Fibroblast of skin of right quadriceps (primary cell): ENCODE measurements at places on chromosomes 6 and 20.
A peak's percentile ranks its signal among the peaks of the same experiment; 100 is the strongest.

- DNase-seq: no peak
Measured at GRCh38 chr20:35000311-35000921, 44.7 kb downstream of the MYH7B start.

DNA sequence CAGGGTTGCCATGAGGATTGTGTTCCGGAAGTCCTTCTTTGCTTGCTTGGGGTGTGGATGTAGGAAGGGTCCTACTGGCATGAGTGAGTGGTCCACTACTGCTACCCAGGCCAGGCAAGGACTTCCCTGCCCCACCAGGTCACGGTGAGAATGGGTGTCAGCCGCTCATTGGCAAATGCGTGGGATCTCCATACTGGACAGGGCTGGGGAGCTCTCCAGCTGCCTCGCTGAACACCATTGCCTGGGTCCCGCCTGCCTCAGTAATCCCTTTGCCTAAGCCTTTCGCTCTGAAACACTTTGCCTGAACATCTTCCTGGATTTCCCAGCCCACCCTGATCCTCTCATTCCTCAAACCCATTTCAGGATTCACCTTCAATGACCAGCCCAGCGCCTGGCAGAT is 59.5 kb downstream of the CTCFL start:
- no peak for DNase-seq

DNA sequence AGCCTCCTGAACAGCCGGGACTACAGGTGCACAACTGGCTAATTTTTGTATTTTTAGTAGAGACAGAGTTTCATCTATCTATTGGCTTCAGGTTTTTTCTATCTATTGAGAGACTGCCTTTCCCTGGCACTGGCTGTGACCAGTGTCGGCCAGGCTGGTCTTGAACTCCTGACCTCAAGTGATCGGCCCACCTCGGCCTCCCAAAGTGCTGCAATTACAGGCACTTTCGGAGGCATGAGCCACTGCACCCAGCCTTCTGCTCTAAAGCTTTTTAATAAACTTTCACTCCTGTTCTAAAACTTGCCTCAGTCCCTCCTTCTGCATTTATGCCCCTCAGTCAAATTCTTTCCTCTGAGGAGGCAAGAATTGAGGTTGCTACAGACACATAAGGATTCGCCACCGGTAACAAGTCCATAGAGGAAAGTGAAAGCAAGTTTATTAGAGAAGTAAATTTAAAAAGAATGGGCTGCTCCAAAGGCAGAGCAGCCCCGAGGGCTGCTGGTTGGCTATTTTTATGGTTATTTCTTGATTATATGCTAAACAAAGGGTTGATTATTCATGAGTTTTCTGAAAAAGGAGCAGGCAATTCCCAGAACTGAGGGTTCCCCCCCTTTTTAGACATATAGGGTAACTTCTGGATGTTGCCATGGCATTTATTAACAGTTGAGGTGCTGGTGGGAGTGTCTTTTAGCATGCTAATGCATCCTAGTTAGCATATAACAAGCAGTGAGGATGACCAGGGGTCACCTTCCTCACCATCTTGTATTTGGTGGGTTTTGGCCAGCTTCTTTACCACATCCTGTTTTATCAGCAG is 44.8 kb upstream of the RNGTT start:
- no peak for DNase-seq

DNA sequence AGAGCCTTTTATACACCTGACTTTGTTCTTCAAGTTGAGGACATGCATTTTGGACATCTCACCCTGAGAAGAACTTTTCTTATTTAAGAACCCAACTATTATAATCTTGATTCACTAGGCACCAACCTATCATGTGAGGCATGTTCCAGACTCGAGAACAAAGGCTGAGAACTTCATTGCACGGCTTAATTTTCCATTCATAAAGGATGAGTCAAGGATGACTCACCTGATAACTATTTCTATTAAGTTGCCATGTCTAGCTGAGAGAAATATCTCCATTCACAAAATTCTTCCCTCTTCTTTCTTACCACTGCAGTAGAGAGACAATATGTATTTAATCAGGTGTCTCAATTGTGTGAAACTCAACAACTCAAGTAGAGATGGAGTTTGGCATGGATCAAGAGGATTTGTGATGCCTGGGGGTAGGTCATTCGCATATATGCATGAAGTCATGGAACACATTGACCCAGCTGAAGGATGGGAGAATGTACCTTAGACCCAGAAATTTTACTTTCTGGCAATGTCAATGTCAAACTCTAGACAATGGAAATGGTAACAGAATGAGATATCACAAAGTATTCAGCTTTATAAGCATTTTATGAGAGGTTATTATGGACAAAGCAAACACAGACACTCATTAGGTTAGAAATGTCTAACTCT is 208.7 kb upstream of the PRND start:
- peak; percentile 96 for DNase-seq

GRCh38 chr6:29965873-29966601 is 23.7 kb downstream of the HLA-A start:
- no peak for DNase-seq

DNA sequence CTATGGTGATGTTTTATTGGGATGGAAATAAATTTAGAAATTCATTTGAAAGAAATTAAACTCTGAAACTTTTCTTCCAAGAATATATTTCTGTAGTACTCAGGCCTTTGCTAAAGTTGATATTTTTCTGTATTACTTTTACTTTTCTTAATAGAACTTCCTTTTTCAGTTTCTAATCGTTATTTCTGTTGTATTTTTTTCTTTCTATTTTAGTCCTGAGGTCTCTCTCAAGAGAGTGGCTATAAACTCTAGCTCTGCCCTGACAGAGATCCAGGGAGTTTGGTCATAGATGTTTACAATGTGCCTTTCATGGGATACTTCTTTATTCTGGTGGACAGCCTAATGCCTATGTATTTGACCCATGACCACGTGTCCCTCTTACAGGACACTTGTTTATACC is 51.0 kb downstream of the OR2B6 start:
- no peak for DNase-seq

DNA sequence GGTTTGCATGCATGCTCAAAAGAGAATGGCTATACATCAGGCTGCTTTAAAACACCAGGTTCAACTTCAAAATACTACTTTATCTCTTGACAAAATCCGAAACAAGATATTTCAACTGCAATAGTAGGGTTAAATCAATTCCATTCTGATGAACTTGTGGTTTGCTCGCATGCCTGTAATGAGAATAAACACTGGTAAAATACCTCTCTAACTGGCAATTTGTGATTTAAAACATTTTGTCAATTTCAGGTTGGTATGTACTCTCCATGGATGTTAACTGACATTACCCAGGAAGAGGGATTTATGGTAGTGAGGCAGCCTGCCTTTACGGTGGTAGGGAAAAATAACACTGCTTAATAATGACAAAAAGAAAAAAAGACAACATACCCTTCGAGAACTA is 74.4 kb downstream of the MBOAT1 start:
- no peak for DNase-seq

GRCh38 chr20:45342855-45343531 is 5.2 kb downstream of the SDC4 start:
- no peak for DNase-seq

- peak; percentile 36 for DNase-seq
Measured at GRCh38 chr20:31760519-31761240, 21.6 kb downstream of the TPX2 start.

- DNase-seq: no peak
Measured at GRCh38 chr20:24762371-24762770, 186.7 kb upstream of the CST7 start.

- no peak for DNase-seq
Measured at GRCh38 chr20:63736893-63737694, 630 bp downstream of the LIME1 start.

DNA sequence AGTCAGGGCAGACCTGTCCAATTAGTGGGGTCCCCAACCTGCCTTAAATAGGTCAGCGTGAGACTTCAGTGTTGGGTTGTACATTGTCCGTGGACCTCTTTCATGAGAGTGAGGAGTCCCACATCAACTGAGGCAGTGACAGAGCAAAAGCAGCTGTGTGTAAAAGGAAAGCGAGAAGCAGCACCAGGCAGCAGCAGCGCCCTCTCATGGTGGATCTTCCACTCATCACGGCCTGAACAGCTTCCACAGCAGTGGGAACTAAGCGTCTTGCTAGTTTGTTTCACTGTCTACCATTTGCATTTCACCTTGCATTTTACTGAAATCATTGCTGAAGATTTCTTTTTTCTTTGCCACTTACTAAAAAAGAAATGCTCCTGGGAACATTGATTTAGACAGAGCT is 333.8 kb downstream of the PKHD1 start:
- no peak for DNase-seq

- no peak for DNase-seq
Measured at GRCh38 chr6:1392813-1393640, 3.7 kb downstream of the FOXF2 start.

- peak; percentile 79 for DNase-seq
Measured at GRCh38 chr6:2426561-2427340, 181.3 kb upstream of the GMDS start.

GRCh38 chr6:112651239-112651638 is 304.1 kb downstream of the RFPL4B start:
- no peak for DNase-seq

DNA sequence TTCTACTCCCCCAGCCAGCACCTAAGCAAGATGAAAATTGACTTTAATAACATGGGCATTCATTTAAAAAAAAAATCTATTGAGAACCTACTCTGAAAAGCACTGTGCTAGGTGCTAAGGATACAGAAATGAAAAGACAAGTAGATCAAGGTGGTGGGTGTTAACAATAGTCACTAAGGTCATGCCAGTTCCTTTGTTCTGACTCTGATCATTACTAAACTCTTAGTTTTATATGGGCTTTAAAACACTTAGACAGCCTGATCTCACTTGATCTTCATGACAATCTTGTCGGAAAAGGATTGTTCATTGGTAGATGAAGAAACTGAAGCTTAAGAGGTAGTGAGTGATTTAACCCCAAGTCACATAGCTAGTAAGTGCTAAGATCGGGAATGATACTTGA is 285.7 kb upstream of the PRDM1 start:
- no peak for DNase-seq

- DNase-seq: no peak
Measured at GRCh38 chr6:93059911-93060310, 359.4 kb downstream of the EPHA7 start.

DNA sequence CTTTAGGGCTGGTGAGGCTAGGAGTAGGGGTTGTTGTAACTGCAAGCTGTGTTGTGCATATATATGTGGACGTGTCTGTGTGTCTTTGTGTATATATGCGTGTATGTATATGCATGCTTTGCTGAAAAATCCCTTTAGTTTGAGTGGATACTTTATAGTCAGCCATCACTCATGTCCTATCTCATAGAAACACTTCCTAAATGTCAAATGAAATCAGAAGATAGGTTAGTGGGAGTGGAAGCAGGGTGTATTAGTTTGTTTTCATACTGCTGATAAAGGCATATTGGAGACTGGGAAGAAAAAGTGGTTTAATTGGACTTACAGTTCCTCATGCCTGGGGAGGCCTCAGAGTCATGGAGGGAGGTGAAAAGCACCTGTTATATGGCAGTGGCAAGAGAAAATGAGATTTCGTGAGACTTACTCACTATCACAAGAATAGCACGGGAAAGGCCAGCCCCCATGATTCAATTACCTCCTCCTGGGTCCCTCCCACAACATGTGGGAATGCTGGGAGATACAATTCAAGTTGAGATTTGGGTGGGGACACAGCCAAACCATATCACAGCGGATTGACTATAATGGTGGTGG is 131.1 kb downstream of the JARID2 start:
- DNase-seq: no peak

DNA sequence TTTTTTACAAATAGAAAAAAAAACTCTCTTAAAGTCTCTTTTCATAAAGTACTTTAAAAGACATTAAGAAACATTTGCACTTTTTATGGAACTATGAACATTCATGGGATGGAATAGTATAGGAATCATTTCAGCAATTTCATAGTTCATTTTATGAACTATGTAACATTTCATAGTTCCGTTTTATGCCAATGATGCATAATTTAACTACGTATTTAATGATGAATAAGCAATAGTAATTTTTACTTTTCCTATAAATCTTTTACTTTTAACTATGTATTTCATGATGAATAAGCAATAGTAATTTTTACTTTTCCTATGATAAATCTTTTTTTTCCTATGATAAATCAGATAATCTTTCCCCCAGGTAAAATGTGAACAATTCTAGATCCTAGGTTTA is 47.7 kb downstream of the FAM184A start:
- no peak for DNase-seq

GRCh38 chr6:44576132-44576631 is 188.7 kb downstream of the CDC5L start:
- DNase-seq: peak; percentile 77

GRCh38 chr6:121309768-121310469 is 24.4 kb downstream of the TBC1D32 start:
- DNase-seq: peak; percentile 79

DNA sequence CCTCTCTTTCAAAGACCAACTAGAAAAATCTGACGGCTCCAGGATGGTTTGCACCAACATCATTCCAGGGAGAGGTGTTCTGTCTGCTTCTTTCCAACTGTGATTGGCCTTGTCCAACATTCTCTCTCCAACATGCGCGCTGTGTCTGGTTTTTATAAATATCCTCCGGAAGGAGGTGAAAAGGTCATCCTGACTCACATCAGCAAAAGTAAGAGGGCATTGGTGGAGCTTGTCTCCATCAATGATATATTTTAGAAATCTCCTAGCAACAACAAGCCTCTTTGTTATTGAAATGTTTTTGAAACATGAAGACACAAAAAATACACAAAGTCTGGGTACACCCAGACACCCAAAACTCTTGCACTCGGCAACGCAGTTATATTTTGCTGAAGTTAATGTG is 475.3 kb upstream of the JARID2 start:
- peak; percentile 59 for DNase-seq

GRCh38 chr6:149459761-149460160 is 25.1 kb downstream of the ZC3H12D start:
- peak; percentile 69 for DNase-seq

GRCh38 chr6:30645989-30646388 is 944 bp upstream of the C6orf136 start:
- DNase-seq: no peak

- DNase-seq: peak; percentile 46
Measured at GRCh38 chr6:41577356-41578216, 31.4 kb downstream of the FOXP4 start.

- DNase-seq: no peak
Measured at GRCh38 chr6:108321253-108321747, 26.4 kb downstream of the AFG1L start.

DNA sequence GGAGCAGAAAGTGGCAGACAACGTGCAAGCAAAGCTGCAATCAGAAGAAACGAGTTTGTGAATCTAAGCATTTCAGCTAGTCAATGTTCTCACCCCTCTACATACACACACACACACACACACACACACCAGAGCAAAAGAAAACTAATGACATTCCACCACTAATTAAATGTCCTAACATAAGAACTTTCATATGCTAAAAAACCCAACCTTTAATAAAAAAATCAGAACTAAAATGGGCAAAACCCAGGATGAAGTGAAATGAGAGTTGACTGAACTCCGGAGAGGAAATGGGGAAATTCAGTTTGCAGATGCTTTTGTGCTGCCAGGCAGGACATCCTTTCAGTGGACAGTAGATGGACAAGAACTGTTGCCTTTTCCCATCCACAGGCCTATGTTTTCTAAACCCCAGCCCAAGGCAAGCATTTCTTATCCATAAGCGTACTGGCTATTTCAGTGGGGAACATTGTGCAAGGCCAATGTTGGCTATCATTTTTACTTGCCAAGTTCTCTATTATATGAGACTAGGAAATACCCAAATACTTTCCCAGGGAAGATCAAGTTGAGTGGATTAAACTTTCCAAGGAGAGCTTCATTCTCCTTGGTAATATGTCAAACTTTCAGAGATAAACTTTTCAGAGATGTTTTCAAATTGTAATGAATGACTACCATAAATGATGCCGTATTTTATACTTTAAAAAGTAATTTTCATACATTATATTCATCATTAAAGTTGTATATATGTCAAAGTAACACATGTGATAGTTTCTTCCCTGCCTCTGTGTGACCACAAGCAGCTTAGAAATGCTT is 27.3 kb downstream of the RIN2 start:
- peak; percentile 82 for DNase-seq
